ENCODE measurements at places on chromosomes 7 and 10.

GRCh38 chr10:28686835-28687682, 9.7 kb downstream of the BAMBI start:
- no peak for ATAC-seq

GRCh38 chr10:132372516-132373095, 24.4 kb upstream of the PWWP2B start:
- ATAC-seq = no peak

DNA sequence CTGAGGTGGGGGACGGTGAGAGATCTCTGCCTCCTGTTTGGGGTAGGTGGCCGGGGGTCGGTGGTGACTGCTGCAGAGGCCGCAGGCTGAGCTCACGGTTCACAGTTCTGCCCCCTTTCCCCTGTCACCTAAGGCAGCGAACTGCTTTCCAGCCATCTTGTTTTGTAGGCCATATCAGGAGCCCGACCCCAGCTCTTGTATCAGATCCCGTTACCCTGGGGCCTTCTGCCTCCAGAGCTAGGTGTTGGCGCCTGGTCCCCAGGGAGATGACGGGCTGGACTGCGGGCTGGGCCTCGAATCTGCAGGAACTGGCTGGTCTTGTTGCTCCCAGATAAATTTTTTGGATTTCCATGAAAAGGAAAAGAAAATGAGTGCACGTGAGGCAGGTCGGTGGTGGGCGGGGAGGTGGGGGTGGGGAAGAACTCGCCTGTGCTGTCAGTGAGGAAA, 183.0 kb downstream of the DNAJB6 start:
- no peak for ATAC-seq

DNA sequence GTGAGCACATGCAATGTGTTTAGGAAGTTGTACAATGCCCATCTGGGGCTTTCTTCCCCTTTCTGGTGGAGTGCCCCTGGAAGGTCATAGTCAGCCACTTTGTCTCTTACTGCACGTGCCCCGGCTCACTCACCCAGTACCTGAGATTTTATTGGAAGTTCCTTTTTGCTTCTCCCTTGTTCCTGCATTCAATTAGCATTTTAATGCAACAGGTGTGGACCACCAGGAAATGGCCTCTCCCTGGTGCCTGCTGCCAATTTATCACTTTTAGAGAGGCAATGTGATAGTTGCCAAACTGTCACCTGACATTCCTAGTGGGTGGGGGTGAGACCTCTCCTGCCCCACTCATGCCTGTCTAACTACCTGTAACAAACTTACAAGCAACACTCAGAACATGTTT, 293.4 kb upstream of the DKK1 start:
- ATAC-seq = no peak

DNA sequence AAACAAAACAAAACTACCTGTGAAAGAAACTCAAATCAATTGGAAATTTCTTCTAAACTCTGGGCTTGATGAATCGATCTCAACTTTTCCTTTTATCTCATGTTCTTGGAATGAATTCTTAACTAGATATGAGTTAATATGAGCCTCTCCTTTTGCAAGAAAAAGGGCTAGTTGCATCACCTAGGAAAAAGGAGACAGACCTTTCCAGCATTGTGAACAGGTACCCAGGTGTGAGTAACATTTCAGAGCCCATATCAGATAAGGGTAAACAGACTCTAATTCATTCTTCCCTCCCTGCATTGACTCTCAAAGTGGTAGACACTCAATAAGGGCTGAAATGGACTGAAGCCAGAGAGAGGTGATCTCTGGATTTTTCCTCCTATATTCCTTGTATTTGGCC, 103.8 kb upstream of the AGR3 start:
- ATAC-seq = no peak

DNA sequence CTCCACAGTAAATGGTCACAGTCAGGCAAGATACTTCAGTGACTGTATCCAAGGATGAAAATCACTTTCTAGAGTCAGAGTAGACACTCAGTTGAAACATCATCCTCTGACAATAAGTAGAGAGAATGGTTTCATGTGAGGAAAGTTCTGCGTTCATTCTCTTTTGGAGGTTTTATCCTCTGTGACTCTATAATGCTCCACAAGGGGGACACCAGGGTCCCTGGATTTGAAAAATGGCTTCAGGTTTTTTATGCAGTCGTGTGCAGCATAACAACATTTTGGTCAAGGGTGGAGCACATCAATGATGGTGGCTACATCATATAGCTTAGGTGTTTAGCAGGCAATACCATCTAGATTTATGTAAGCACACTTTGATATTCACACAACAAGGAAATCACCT, 40.4 kb downstream of the TMEM168 start:
- no peak for ATAC-seq

All from gastroesophageal sphincter (tissue), 4 donors.